Neuronal stem cell (in vitro differentiated cells): ENCODE measurements at places on chromosomes 5 and 9.
A peak's percentile ranks its signal among the peaks of the same experiment; 100 is the strongest.

- H3K36me3 ChIP-seq: no peaks in the 10 kb centered on the region
- H3K27ac ChIP-seq: no peak overlapping the region
- no peak overlapping the region for H3K4me3 ChIP-seq
- H3K27me3 ChIP-seq: no peaks in the 10 kb centered on the region
These were observed 106.0 kb downstream of the CAAP1 start for GRCh38 chr9:26786564-26786963.

- H3K36me3 ChIP-seq: no peaks in the 10 kb centered on the region
- no peaks in the 10 kb centered on the region for H3K4me1 ChIP-seq
- no peak overlapping the region for H3K27ac ChIP-seq
- no peak overlapping the region for H3K4me3 ChIP-seq
These were observed 413.9 kb downstream of the GADD45G start for GRCh38 chr9:90018688-90019087.

- DNase-seq: no peak
- peaks cover 2% of the 10 kb centered on the region for H3K36me3 ChIP-seq
- H3K4me1 ChIP-seq: peaks cover 6% of the 10 kb centered on the region
- H3K27ac ChIP-seq: peak overlapping the region; percentile 87
- H3K4me3 ChIP-seq: peak overlapping the region; percentile 94
These were observed 616 bp downstream of the RNF130 start for GRCh38 chr5:180070756-180071530.

GRCh38 chr5:58322453-58322852 is 137.4 kb downstream of the PLK2 start:
- DNase-seq: no peak
- H3K27me3 ChIP-seq: no peaks in the 10 kb centered on the region
- H3K27ac ChIP-seq: no peak overlapping the region
- H3K36me3 ChIP-seq: no peaks in the 10 kb centered on the region
- H3K4me1 ChIP-seq: no peaks in the 10 kb centered on the region

DNA sequence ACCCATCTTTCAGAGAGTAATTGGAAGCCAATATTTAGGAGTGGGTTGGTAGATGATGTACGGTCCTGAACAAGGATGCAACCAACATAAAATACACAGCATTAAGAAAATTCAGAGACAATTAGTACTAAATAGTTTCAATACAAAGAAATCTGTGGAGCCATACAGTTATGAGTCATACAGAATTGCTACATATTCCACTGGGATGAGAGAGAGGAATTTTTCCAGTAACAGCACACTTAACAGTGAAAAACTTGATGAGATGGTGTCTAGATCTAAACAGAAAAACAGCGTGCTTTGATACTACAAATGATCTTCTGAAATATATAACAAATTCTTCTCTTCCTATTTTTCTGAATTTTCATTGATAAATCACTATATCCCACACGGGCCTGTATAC is 1999.3 kb upstream of the CDH9 start:
- no peaks in the 10 kb centered on the region for H3K27me3 ChIP-seq
- no peaks in the 10 kb centered on the region for H3K4me1 ChIP-seq
